ENCODE measurements at places on chromosomes 5 and 9.

GRCh38 chr9:25994605-25995004 lies 316.4 kb upstream of the TUSC1 start:
- DNase-seq = no peak

- no peak for DNase-seq
Measured at GRCh38 chr9:125472926-125473701, 211.5 kb downstream of the GAPVD1 start.

DNA sequence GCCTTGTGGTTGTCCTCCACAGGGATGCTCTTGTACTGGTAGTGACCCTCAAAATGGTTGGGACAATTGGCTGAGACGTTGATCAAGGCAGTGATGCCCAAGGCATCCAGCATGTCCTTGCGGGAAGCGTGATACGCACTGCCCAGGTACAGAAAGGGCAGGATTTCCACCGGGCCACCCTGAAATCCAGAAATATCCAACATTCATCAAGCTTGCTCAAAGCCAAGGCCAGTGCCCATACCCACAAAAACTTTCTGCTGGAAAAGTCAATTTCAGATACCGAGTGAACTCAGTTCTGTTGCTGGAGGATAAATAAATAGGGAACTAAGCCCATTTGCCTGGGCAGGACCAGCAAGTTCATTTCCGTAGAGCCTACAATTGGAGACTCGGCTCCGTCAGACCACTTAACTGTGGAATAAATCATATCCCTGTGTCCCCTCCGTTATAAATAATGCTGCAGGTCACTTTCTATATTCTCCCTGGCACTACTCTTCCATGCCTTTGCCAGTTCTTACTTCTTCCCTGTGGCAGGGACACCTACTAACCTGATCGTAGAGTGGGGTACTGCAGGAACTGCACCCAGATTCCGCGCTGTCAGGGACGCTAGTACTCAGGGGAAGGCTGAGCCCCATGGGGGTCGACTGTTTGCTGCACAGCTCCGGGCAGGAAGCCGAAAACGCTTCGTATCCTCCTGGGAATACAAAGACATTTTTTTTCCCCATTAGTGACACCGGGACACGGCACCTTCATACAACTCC lies 1.2 kb downstream of the DUSP1 start:
- no peak for DNase-seq

DNA sequence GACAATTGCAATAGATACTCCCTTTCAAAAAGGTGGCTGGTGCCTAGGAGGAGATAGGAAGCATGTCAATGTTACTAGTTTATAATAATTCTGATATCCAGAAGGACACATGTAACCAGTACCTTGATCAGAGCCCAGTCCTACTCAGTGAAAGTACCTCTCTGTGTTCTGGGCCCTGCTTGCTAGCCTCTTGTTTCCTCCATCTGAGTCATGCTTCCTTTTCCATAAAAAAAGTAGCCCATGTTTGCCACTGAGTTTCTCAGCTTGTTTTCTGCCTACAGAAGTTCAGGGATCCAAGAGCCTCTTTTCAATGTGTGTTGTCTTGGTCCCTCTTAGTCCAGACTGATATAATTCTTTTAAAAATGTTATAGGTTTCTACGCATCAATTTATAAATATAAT lies 149.0 kb downstream of the SSBP2 start:
- DNase-seq = no peak

DNA sequence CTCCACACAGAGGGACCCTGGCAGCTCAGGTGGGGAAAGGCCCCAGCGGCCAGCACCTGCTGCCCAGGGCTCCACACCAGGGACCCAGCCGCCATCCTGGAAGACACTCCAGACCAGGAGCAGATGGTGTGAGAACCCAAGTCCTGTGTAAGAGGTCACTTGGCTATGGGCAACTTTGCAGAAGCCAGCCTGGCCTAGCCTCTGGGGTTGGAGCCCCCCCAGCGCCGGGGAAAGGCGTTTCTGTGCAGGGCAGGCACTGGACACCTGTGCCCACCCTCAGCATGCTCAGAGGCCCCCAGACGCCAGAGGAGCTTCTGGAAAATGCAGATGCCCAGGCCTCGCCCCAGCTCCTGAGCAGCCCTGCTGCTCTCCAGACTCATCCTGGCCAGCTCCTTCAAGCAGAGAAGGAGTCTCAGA lies 34.0 kb downstream of the RASGEF1C start:
- no peak for DNase-seq

DNA sequence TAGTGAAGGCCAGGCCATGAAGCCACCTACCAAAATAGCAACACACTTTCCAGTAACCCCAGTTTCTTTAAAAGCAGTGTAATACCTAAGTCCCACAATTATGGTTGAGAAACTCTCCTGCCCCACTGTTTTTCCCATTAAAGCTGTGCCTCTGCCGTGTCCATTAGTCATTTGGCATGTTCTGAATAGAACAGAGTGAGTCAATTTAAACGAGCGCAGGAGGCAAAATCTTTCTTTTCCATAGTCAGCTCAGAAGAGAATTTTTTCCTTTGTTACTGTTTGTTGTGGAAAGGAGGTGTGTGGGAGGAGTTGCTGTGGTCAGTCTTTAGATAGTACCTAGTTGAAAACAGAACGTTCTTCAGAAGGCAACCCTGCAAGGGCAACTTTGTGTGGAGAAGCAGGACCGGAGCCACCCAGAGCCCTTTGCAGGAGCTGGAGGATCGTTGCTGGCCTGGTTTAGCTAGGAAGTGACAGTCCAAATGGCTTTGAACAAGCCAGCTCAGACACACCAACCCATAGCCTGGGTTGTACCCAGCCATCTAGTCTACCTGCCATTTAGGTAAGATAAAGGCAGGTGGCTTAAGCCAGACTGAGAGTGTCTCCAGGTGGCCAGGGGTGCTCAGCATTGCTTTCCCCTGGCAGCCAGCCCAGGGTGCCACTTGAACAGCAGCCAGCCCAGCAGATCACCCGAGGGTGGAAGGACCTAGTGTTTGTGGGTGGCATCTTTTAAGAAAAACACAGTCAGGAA lies 30.4 kb downstream of the GADD45G start:
- peak; percentile 20 for DNase-seq

All from occipital lobe (tissue), 3 donors.